Activated naive CD8-positive, alpha-beta T cell treated with anti-CD3 and anti-CD28 coated beads for 36 hours (primary cell): ENCODE measurements at places on chromosomes 6 and 20. TPM values are rescaled to one million over a fixed set of nuclear protein-coding genes. Genes with fewer than 3 reads are reported as not detected.

ENPP4 gene
- 8.6 TPM for total RNA-seq

AURKA gene
- total RNA-seq: 85.1 TPM

LGSN gene
- not detected for total RNA-seq

COL21A1 gene
- not detected for total RNA-seq

RGS17 gene
- not detected for total RNA-seq

IRF4 gene
- 438 TPM for total RNA-seq

GLP1R gene
- 0.56 TPM for total RNA-seq
